ENCODE measurements at places on chromosomes 1 and 21.
A peak's percentile ranks its signal among the peaks of the same experiment; 100 is the strongest.

DNA sequence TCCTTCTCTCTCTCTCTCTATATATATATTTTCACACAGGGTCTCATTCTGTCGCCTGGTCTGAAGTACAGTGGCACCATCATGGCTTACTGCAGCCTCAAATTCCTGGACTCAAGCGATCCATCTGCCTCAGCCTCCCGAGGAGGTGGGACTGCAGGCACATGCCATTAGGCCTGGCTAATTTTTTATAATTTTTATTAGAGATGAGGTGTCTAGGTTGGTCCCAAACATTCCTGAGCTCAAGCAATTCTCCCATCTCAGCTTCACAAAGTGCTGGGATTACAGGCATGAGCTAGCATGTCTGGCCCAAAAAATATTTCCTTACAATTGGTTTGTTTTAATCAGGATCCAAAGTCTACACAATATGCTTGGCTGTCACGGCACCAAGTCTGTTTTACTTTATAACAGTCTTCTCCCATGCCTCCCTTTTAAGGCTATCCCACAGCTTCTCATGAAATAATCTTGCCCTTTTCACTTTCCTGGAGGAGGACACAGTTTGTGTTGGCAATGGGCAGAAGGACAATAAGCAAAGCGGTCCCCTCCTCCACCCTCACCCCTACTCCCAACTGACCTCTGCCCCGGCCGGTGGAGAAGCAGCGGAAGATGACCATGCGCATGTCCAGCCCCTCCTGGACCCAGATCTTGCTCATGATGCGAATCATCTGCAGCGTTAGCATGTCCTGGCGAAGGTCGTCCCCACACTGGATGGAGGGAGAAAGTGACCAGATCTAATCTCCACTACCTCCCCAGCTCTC is 28.2 kb upstream of the PPP1R15B start:
- no peak for DNase-seq

DNA sequence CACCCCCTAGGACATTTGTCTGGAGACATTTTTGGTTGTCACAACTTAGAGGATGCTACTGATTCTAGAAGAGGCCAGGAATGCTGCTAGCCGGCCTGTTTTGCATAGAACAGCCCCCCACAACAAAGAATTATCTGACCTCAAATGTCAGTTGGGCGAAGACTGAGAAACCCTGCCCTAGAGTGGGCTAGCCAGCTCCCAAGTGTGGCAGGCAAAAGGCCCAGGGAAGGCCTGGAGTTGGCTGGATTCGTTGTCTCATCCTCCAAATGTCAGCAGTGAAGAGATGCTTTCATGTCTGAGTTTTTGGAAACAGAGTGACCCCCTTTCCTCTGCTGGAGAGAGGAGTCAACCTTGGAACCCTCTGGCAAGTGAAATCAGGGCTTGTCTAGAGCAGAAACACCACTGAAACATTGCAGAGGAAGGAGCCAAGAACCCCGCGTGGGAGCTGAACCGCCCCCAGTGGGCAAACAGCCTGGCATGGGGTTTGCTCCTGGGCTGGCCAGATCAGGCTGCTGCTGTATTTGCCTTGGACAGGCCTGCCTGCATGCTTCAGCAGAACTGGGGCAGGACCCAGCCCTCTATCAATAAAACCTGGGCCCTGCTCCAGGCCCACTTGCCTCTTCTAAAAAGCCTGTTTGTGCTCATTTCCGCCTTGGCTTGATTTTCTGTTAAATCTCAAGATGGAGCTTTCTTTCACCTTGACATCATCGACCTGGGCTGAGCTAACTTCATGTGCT is 32.9 kb downstream of the RASSF5 start:
- no peak for DNase-seq

GRCh38 chr1:23211955-23212354 is 5.3 kb downstream of the HTR1D start:
- DNase-seq, result no peak

DNA sequence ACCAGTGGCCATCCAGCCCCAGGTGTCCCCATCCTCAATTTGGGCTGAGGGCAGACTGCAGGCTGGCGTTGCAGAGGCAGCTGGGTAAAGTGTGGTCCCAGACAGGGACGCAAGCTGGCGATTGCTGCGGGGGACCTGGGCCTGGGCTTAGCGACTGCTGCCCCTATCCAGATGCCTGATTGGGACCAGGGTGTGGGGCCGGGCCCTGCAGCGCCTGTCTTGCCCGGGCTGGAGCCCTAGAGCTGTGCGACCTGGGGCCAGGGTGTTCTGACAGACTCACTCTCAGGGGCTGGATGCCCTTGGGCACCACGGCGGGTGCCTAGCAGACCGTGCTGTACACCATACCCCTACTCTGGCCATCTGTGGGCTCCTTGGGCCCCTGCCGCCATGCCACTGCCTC is 16.2 kb upstream of the FAAP20 start:
- DNase-seq, result no peak

- no peak for DNase-seq
Observed at GRCh38 chr1:232980986-232981560, 30.7 kb downstream of the NTPCR start.

DNA sequence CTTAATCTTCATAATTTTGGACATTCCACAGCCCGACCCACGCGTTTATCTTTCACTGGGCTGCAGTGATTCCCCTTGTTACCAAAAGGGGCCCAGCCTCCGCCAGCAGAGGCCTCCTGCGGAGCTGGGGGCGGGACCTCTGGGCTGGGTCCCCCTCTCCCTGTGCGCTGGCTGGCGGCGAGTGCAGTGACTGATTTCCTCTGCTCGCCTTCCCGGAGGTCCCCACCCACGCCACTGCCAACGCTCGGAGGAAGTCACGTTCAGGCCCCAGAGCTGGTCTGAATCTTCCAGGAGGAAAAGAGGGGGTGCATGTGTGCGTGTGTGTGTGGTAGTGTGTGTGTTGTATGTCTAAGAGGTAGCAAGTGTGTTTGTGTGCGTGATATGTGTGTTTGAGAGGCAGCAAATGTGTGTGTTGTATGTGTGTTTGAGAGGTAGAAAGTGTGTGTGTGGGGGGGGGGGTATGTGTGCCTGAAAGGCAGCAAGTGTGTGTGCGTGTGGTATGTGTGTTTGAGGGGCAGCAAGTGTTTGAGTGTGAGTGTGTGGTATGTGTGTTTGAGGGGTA is 35.0 kb upstream of the JAK1 start:
- DNase-seq, result peak; percentile 49

DNA sequence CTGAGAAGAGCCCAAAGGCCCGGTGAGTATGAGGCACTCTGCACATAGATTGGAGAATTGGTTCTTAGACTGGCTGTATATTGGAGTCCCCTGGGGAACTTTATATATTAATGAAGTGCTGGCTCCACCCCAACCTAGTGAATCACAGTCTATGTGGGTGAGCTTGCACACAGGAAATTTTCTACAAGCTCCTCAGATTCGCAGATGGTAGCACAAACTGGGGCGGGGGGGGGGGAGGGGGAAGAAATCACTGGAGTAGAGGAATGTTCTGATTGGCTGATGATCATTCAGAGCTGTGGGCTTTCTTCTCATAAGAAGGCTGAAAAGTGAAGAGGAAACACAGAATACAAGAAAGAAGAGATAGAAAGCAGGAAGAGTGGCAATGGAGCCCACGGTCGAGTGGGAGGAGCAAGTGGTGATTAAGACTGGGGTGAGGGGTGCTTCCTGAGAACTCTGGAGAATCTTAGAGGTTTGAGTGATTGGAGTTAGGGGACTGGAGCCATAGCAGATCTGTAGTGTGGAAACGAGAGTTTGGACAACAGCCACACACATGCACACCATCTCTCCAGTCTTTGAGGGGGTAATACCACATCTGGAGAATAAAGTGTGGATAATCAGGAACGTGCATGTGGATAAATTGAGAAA is 465.9 kb upstream of the DAB1 start:
- no peak for DNase-seq

DNA sequence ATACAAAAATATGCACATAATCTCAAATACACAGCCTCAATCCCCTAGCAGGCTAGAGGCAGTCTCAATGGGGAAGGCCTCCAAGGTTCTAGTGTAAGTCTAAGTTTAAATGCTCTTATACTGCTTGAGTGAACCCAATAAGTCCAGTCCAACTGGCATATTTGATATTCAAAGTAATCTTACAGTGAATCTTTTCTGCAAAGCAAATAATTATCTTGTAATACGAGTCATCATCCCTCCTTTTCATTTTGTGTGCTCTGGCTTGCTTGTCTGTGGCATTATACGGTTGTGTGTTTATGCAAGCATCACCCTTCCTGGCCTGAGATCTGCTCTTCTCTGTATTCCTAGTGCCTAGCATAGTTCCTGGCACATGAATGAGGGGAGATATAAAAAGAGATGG is 166.9 kb upstream of the HMGB4 start:
- DNase-seq, result no peak

GRCh38 chr21:31253684-31254083 is 90.4 kb downstream of the TIAM1 start:
- DNase-seq, result no peak

DNA sequence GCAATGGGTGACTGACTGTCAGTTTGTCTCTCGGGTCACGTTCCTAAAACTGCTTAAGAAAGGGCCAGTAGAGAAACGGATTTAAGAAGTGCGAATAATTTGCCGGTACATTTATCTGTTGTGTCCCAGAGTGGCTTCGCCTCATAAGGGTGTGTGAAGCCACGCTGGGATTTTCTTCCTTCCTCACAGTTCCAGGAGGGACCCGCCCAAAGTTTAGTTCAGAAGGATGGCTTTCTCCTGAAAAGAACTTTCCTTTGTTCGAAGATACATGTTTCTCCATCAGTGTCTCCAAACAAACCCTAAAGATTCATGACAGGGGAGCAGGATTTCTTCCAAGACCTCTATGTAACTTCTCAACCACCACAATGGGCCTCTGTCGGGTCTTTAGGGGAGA is 49.8 kb downstream of the ADAMTS1 start:
- DNase-seq, result no peak

DNA sequence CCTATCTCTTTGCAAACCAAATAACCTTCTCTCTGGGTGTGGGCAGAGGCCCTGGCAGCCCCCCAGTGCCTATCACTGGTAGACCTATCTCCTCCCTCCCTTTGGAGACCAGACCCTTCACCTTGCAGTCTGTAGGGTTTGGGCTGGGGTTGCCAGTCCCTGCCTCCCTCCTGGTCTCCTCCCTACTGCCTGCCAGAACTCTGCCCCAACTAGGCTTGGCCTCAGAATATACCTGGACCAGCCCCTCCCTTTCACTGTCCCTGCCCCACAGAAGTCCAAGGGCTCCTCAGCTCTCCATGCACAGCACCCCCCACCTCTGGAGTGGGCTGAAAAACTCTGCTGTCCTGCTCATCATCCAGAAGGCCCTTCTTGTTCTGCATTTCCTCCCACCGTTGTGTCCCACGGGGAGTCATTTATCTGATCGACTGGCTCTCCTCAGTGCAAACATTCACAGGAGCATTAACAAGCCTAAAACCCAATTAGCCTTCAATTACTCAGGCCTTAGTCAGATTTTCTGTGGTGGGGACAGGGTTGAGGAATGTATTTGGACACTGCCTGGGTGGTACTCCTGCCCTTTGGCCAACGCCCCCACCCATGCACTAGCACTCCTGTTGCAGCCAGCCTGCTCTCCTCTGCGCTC is 27.7 kb upstream of the DMBX1 start:
- DNase-seq, result no peak

GRCh38 chr1:232260861-232261260 is 369.1 kb downstream of the SIPA1L2 start:
- DNase-seq, result peak; percentile 31

GRCh38 chr1:207134581-207134980 is 30.5 kb downstream of the C4BPA start:
- no peak for DNase-seq

DNA sequence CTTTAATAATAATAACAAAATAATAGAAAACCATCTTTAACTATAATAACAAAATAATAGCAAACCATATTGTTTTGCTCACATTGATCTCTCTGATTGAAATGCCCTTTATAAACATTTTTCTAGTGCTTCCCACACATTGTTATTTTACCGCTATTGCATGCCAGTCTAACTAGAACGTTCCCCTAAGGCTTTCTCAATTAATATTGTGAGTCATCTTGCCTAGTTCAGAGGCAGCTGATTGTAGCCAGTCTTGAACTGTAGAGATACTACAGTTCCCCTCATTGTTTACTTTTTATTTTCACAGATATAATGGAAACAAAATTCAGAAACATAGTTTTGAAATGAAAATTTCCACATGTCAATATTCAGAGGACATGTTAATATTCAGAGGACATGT is 192.3 kb upstream of the ADGRL4 start:
- DNase-seq, result peak; percentile 57

DNA sequence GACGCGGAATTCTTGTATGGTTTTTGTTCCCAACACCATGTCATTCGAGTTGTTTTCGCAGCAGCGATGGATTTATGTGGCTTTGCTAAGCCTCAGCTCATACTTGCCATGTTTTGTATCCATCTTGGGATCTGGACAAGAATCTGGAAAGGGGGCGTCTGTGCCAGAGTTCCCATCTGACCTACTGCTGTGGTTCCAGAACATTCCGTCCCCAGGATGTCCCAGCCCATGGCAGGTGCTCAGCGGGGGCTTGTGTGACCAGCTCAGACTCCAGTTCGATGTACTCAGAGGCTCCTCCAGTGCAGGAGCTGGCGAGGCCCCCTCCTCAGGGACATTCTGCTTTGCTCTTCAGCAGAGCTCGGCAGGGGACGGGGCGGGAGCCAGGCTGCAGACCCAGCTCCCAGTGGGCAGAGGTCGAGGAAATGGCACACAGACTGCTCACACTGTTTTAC is 24.0 kb upstream of the ADARB1 start:
- DNase-seq, result no peak

DNA sequence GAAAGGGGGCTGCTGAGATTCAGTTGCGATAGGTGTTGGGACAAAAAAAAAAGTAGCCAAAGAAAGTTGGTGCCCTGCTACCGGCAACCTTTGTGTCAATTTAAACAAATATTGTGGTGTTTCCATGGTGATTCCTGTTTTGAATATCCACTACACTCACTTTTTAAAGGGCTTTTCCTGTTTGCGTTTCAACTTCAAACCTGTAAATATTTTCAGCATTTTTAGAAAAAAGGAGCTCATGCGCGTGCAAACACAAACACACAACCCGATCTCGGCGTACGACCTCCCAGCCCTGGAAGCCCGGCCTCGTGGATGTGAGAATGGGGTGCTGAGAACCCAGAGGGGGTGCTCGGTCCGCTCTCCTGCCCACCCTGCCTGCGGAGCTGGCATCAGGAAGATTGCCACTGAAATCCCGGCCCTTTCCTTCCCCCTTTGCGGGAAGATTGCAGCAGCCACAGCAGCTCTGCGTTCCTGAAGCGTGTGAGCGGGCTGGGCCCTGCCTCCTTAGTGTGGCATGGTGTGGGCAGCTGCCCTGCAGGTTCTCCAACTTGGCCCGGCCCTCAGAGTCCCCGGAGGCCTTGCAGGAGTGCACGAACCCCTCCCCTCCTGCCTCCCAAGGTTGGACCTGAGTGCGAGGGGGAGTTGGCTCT is 34.8 kb downstream of the CASZ1 start:
- DNase-seq, result peak; percentile 60

Data from trophoblast cell (in vitro differentiated cells and primary cell).